ENCODE measurements at places on chromosomes 16 and 17. TPM values are rescaled to one million over a fixed set of nuclear protein-coding genes. Genes with fewer than 3 reads are reported as not detected.

Gene PTGES3L
- total RNA-seq, result 0.49 TPM

Gene CNTNAP1
- total RNA-seq, result 3.0 TPM

Gene PERCC1
- total RNA-seq, result 2.7 TPM

Gene KRT35
- not detected for total RNA-seq

Gene TSPOAP1
- total RNA-seq, result 15.4 TPM

Gene GNGT2
- 7.0 TPM for total RNA-seq

Gene DNAAF1
- 0.19 TPM for total RNA-seq

Gene HOXB7
- total RNA-seq, result not detected

Gene SHBG
- total RNA-seq, result not detected

Gene DDX28
- total RNA-seq, result 26.2 TPM

Gene CTRL
- total RNA-seq, result 10.5 TPM

Gene CRYBA1
- not detected for total RNA-seq

Gene ATXN2L
- total RNA-seq, result 339 TPM

Gene C16orf89
- total RNA-seq, result not detected

Gene AHSP
- total RNA-seq, result not detected

Gene KRTAP1-1
- not detected for total RNA-seq

Gene ZFP3
- total RNA-seq, result 12.7 TPM

Gene G6PC1
- not detected for total RNA-seq

Gene ANKFY1
- total RNA-seq, result 65.0 TPM

Gene TBC1D10B
- total RNA-seq, result 32.9 TPM

Gene HAPSTR1
- total RNA-seq, result 102 TPM

Gene KRT20
- total RNA-seq, result not detected

Gene HBQ1
- not detected for total RNA-seq

Gene NPIPB13
- total RNA-seq, result 30.8 TPM

Gene KRTAP4-3
- total RNA-seq, result not detected

Gene MT3
- 1.8 TPM for total RNA-seq

Gene PRAC1
- total RNA-seq, result not detected

Gene SLC39A11
- 14.4 TPM for total RNA-seq

Gene SRL
- total RNA-seq, result not detected

Gene TMEM132E
- 0.60 TPM for total RNA-seq

Gene QRICH2
- 6.5 TPM for total RNA-seq

Gene SHMT1
- total RNA-seq, result 17.1 TPM

Gene WBP2
- 156 TPM for total RNA-seq
